ENCODE measurements at places on chromosomes 13 and 19.

DNA sequence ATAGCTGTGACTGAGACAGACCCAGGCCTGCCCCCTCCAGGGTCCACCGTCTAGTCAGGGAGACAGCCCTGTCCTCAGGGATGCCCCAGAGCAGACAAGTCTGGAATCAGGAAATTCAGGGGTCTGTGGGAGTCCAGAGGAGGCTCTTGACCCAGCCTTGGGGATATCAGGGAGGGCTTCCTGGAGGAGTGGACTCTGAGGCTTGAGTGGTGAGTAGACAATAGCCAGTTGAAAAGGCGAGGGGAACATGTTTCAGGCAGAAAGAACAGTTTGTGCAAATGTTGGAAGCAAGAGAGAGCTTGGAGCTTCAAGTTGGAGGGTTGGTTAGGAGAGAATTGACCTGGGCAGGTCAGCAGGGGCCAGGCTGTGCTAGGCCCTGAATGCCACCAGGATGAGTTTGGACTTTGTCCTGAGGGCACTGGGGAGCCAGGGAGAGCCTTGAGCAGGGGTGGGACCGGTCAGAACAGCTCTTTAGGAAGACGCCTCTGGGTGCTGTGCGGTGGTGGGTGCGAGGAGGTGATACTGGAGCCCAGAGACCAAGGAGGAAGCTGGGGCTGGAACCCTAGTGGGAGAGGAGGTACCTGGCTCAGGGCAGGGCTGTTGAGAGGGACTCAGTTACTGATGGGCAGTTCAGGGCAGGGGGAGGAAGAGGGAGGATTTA lies 2.7 kb downstream of the CCDC9 start:
- no peak for DNase-seq

DNA sequence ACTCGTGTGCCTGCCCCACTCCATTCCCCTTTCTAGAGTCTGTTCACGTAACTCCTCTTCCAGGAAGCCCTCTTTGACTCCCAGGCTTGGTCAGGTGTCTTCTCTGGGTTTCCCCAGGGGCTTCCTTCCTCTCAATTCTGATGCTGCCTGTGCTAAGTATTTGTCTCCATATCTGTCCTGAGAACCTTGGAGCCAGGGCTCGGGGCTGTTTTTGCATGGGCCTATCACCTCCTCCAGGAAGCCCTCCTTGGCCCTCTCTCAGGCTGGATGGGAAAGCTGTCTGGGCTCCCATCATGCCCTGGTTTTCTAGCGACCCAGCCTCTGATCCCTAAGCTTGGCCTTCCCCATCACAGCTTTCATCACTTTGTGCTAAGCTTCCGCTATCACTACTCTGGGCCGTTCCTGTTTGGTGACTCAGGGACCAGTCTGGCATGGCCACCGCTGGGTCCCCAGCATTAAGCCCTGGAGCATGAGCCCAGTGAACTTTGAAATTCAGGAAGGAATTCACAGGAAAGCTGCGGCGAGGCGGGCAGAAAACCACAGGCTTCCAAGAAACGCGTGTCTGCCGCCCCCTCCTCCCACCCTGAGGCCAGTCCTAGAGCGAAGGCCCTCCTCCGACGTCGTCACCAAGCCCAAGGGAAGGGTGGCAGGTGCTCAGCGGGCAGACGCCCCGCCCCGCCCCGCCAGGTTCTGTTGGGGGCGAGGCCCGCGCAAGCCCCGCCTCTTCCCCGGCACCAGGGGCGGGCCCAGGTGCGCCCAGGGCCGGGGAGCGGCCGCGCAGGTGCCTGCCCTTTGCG lies 486 bp upstream of the SPINT2 start:
- DNase-seq: peak; percentile 97

- DNase-seq: no peak
These were observed 26.2 kb downstream of the TUBA3C start for GRCh38 chr13:19155321-19155861.

GRCh38 chr13:99507551-99507950 lies 6.3 kb downstream of the TM9SF2 start:
- DNase-seq: no peak

GRCh38 chr13:74287724-74288169 lies 153.5 kb upstream of the KLF12 start:
- DNase-seq: peak; percentile 67

DNA sequence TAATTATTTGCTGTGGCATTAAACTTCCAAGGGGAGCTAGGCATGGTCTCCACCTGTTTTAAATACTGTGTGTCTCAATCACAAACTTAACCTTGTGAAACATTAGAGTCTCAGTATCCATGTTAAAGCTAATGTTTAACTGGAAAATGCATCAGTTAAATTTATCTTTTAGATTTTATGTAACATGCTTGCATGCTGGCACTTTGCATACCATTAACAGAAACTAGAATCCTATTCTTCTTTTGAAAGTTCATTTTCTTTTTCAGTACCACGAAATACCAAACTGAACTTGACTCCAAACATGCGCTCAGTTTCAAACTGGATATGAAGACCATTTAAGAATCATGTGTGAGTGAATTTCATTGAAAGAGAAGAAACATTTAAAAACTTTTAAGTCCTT lies 328.9 kb upstream of the SLC10A2 start:
- DNase-seq: no peak

GRCh38 chr19:743168-743687 lies 7.7 kb upstream of the MISP start:
- DNase-seq: no peak

GRCh38 chr13:109148243-109148642 lies 518.8 kb downstream of the MYO16 start:
- DNase-seq: no peak

DNA sequence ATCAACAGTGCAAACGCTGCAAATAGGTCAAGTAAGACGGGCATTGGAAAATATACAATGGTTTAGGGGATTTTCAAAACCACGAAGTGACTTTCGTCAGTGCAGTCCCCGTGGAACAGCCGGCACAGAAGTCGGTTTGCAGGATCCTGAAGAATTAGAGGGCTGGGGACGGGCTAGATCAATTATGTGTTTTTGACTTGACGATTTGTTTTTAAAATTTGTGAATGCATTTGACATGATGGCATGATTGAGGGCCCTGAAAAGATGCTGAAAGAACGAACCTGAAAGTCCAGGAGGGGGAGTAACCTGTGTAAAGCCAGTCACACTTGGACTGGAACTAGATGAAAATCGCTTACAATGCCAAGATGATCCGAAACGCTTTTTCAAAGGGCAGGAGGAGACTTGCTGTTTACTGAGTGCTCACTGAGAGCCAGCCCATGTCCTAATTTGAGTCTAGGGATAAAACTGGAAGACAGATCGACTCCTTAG lies 8.9 kb upstream of the DGKH start:
- no peak for DNase-seq

DNA sequence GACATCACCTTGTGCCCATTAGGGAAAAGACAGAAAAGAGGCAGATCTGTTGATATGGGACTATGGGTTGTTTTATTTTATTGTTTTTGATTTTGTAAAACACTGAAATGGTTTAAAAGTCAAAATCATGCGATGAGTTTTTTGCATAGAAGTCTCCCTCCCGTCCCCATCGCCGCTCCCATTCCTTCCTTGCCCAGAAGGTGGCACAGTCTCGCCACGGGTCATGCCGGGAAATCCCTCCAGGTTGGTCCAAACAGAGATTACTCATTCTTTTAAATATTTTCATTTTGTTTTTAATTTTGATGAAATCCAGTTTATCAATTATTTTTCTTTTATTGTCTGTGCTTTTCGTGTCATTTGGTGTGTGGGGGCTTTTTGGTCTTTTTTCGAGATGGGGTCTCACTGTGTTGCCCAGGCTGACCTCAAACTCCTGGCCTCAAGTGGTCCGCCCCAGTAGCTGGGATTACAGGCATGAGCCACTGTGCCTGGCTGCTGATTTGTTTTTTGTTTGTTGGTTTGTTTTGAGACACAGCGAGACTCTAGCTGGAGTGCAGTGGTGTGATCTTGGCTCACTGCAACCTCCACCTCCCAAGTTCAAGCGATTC lies 9.2 kb downstream of the PGPEP1 start:
- peak; percentile 50 for DNase-seq

GRCh38 chr13:103803349-103803748 lies 737.1 kb upstream of the SLC10A2 start:
- no peak for DNase-seq

- no peak for DNase-seq
These were observed 49.4 kb upstream of the SLC15A1 start for GRCh38 chr13:98801626-98802418.

GRCh38 chr13:43368003-43368402 lies 344.6 kb downstream of the DNAJC15 start:
- DNase-seq: peak; percentile 41

DNA sequence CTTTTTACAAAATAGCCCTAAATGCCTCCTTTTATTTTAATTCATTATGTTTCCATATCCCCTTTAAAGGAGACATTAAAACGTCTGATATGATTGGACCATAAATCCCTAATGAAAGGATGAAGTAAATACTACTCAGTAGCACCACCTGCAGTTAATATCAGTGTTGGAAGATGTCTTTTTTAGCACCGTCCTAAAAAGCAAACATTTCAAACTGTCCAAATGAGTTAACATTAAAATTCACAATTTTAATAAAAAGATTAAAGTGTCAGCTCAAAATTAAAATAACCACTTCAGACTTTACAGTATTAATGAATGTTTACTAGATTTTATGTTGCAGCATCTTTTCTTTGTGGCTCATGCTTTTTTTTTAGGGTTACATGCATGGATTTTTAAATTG lies 12.3 kb downstream of the ZNF507 start:
- DNase-seq: no peak

GRCh38 chr13:81051873-81052272 lies 710.9 kb upstream of the SPRY2 start:
- no peak for DNase-seq

GRCh38 chr19:19420570-19421298 lies 15.3 kb downstream of the GATAD2A start:
- peak; percentile 18 for DNase-seq

DNA sequence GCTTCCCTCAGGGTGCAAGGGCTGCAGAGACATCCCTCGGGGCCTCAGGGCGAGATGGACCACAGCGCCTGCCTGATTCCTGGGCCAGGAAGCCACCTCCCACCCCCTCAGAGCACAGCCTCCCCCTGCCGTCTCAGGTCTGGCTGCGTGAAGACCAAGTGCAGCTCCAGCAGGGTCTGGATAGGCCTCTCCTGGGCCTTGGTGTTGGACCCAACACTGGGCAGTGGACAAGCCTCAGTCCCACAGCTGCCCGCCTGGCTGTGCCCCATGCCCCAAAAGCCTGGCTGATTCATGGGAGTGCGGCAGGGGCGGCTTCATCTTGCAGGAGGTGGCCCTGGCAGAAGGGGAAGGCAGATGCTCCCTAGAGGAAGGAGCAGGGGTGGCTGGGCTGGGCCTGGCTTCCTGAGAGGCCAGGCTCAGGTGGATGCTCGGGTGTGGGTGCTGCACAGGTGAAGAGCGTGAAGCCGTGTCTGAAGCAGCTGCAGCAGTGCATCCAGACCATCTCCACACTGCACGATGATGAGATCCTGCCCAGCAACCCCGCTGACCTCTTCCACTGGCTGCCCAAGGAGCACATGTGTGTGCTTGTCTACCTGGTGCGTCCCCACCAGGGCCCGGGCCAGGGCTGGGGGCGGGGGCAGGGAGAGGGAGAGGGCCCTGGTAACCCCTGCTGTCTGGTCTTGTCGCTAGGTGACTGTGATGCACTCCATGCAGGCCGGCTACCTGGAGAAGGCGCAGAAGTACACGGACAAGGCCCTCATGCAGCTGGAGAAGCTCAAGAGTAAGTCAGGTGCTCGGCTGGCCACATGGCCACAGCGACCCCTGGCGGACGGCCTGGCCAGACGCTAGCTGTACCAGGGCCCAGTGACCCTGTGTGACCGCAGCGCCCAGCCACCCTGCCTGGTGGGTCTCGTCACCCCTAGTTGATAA lies 21.7 kb downstream of the MAU2 start:
- peak; percentile 39 for DNase-seq

DNA sequence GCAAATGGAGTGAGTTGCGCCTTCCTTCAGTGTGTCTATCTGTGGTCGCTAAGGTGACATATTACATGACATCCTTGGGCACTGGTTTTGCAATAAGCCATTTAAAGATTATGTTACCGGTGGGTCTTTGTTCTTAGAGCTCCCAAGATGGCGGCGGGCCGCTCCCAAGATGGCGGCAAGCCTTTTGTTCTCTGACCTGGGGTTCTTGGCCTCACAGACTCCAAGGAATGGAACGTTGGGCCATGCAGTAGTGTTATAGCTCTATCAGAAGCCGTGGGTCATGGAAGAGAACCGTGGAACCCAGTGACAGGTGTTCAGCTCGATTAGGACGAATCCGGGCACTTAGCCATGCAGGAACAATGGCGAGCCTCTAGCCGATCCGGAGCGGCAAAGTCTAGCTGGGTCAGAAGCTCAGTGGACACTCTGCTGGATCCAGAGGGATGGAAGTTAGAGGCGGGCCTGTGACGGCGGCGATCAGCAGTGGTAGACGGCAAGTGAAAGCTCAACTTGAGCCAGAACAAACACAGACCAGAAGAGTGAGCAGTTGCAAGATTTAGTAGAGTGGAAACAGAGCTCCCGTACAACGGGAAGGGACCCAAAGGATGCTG lies 188.6 kb downstream of the TEX29 start:
- DNase-seq: no peak

- DNase-seq: peak; percentile 100
These were observed 2.7 kb downstream of the UHRF1 start for GRCh38 chr19:4911786-4912672.

DNA sequence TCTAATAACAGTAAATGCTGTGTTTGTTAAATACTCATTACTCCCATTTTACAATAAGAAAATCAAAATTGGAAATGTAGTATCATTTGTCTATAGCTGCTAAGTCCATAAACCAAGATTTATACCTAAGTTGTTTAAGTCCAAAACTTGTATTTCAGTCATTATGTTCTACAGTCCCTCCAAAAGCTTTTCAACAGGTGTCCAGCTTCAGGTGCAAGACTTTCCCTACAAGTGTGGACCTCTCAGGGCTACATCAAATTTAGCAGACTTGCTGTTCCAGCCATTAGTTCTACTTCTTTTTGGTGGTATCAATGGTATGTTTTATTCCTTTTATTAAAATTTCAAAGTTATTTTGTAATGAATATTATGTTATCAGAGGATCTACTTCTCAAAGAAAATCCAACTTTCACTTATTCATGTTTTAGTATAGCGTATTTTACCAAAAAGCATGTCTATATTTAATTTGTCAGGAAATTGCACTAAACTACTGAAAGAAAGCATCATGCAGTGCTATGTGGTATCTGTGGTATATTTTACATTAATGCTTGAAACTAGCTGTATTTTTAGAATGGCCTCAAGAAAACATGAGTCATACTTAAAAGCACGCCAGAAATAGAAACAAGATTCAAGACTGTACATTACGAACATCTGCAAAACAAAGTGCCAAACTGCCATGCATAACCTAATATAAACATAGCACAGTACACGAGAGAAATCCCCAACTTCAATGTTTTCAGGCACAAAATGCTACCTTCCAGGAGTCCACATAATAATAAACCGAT lies 44.5 kb downstream of the VWA8 start:
- peak; percentile 92 for DNase-seq

GRCh38 chr13:32905864-32906180 lies 110.4 kb upstream of the KL start:
- DNase-seq: no peak

DNA sequence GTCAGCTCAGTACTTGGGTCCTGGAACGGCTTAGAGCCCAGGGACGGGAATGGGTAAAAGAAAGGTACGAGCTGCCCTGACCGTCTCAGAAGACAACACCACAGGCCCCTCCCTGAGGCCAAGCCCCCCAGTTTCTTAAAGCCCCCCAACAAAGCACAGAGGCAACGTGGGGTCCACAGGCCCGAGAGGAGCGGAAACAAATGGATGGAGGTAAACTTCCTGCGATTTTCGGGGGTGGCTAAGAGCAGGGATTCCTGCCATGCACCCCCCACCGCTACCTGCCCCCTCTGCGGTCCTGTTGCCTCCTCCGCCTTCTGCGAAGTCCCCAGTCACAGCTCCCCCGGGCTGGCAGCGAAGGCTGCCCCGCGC lies 48.2 kb downstream of the PTPRS start:
- DNase-seq: no peak

GRCh38 chr13:99507054-99507453 lies 5.8 kb downstream of the TM9SF2 start:
- no peak for DNase-seq
